ENCODE measurements at places on chromosomes 5 and 9.

DNA sequence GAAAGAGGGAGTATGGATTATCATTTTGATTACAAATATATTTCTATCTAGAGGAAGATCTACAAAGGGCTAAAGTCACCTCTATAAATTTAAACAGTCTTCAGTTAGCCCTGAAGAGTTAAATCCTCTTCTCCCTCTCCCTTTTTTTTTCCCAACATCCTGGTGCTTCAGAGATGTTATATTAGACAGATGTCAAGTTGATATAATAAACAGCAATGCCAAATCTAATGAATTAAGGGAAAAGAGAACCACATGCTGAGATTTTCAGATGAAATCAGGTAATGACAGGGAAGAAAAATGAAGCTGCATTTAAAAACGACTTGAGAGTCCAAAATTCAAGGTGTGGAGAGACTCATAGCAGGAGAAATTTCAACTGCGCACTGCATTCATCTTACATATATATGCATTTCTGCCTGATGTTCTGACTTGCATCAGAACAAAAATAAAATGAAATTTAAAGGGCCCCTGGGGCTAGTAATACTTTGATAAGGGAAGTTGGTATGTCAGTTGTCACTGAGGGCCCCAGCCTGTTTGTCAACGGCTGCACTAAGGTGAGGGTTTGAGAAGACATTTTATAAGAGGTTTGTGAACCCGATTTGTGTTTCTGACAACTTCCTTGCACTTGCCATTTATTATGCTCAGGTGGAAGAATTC is 338.9 kb upstream of the PANK3 start:
- DNase-seq: no peak

DNA sequence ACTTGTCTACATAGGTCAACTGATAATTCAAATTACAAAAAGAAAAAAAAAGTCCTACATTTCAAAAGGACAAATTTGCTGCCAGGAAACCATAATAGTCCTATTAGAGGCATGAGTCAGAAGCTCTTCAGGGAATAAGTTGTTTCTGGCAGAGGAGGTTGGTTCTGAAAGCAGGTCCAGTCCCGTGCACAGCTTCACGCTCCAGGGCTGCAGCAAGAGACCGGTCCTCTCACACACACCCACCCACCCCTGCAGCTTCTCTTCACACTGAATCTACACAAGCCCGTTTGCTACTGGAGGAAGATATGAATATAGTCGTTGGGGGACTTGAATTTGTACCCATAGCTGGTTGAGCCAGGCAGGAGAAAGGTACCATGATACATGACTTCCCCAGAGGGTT is 36.9 kb upstream of the SLC1A3 start:
- DNase-seq: no peak

GRCh38 chr5:83227611-83228010 is 150.3 kb downstream of the XRCC4 start:
- no peak for DNase-seq

- no peak for DNase-seq
Measured at GRCh38 chr5:133581348-133581747, 31.0 kb downstream of the FSTL4 start.

- DNase-seq: no peak
Measured at GRCh38 chr5:136174021-136174659, 18.8 kb downstream of the SMIM32 start.

GRCh38 chr5:14476786-14477435 is 104.7 kb upstream of the OTULINL start:
- DNase-seq: no peak

DNA sequence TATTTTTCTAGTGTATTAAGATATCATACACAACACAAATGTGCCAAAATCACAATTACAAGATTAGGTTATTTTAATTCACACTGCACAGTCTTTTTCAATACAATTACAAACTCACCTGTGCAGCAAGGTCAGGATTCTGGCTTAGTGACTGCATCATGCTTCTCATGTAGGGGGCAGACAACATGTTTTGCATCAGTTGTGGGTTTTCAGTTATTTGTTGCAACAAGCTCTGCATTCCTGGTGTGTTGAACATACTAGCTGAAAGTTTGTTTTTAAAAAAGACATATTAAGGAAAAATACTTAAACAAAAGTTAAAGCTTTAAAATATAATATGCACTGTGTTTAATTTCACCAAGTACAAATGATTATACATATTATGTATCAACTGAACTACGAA is 38.7 kb downstream of the UBQLN1 start:
- no peak for DNase-seq

GRCh38 chr9:87239312-87239711 is 258.4 kb upstream of the DAPK1 start:
- no peak for DNase-seq

DNA sequence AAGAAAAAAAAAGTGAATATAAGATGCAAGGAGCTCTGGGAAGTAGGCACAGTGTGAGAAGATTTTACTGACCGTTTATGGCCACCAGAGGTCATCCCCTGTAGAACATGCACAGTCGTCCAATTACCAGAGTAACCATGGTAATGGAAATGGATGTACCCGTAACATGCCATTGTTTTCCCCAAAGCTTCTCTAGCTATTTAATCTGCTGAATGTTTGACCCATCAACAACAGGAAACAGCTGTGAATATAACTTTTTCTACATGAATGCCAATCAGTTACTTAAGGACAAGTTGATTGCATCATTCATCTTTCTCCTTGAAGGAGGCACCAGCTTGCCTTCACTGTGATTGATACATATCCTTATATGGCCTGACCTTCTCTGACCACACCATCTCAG is 1967.0 kb upstream of the CDH9 start:
- no peak for DNase-seq

GRCh38 chr5:149827546-149827945 is 97.4 kb downstream of the PPARGC1B start:
- DNase-seq: no peak

GRCh38 chr9:95506428-95506677 is 10.4 kb downstream of the PTCH1 start:
- DNase-seq: no peak

- DNase-seq: no peak
Measured at GRCh38 chr9:137406876-137407589, 15.9 kb downstream of the EXD3 start.
